ENCODE measurements at places on chromosomes 7 and 10.

GRCh38 chr7:135012229-135012628, 25.9 kb downstream of the AGBL3 start:
- DNase-seq = no peak

GRCh38 chr7:130958846-130959245, 224.8 kb upstream of the KLF14 start:
- DNase-seq = no peak

- no peak for DNase-seq
Observed at GRCh38 chr10:107230887-107231286, 66.4 kb upstream of the SORCS1 start.

GRCh38 chr7:156173346-156173745, 361.1 kb upstream of the SHH start:
- no peak for DNase-seq

DNA sequence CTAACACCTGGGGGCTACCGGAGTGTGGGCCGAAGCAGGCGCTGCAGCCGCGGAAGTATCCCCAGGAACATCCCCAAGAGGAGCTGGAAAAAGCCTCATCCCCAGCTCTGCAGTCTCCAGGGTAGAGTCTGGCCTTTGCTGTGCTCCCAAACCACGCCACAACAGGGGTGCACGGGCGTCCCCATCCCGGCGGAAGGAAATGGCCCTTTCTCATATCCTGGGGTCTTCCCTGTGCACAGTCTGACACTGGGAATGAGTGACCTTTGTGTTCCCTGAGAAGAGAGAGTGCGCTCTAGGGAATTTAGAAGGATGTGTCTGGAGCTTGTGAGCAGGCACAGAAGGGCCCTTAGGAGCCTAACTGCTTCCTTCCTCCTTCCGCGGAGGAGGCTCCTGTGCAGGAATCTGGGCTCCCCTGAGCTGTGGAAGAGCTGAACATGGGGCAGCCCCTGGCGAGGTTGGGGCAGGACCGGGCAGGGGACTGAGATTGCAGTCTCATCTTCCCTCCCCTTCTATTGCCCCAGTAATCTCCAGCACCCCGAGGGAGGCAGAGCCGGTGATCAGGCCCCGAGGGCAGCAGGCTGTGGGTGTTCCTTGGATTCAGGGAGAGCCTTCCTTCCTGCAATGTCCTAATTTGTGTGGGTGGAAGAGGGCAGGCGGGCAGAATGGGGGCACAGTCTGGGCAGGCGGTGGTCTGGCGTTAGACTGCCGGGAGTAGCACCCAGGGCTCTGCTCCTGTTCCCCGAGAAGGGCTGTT, 1.3 kb downstream of the REPIN1 start:
- peak; percentile 32 for DNase-seq

- DNase-seq = no peak
Observed at GRCh38 chr7:101235522-101235921, 2.1 kb downstream of the CLDN15 start.

DNA sequence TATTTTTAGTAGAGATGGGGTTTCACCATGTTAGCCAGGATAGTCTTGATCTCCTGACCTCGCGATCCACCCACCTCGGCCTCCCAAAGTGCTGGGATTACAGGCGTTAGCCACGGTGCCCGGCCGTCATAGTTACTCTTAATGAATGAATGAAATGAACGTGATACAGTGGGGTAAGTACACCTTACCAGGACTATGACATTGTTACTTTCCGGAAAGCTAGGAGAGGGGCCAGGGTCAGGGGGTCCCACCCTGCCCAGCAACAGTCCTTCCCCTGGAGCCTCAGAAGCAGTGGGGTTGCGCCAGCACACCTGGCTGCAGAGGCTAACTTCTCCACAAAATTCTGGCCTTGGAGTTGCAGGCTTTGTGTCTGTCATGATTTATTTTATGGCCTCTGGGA, 21.4 kb downstream of the VSTM4 start:
- no peak for DNase-seq

GRCh38 chr10:133357285-133358161, at the start of gene FUOM:
TSS of gene FUOM (minus strand) at chr10:133358019. CDS start at chr10:133358007, 12 bp downstream.
- DNase-seq = peak; percentile 46

GRCh38 chr7:129845972-129846327, 106.8 kb downstream of the UBE2H start:
- peak; percentile 87 for DNase-seq

DNA sequence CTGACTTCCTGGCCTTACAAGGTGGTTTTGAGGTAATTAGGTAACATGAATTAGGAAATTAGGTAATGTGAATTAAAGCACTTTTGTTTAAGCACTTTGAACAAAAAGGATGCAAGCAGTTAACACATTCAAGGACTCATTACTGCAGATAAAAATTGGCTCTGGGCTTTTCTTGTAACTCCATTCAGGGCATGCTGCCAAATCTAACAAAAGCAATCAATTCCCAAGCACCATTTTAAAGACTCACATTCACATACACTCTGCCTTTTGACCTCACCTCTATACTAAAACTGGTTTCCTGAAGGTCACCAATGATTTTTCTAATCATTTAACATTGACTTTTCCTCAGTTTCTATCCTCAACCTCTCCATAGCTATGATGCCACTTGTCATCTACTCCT, 251.2 kb upstream of the RHOBTB1 start:
- no peak for DNase-seq

DNA sequence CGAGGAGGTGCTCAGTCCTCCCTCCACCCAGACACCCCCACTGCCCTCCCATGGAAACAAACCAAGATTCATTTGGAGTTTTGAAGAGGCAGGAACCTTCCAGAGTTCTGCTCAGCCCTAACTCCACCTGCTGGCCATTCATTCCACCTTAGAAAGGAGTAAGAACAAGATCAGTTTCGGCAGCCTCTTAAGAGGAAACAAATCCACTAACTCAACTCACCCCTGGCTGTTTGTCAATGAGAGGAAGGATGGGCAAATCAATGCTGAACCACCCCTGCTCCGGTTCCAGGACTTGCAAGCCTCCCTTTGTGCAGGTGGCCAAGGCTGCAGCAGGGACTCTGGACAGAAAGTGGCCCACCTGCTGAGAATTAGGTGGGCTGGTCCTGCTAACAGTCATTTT, 26.2 kb downstream of the CCDC3 start:
- no peak for DNase-seq

GRCh38 chr7:7746458-7746857, 28.1 kb upstream of the RPA3 start:
- DNase-seq = no peak

DNA sequence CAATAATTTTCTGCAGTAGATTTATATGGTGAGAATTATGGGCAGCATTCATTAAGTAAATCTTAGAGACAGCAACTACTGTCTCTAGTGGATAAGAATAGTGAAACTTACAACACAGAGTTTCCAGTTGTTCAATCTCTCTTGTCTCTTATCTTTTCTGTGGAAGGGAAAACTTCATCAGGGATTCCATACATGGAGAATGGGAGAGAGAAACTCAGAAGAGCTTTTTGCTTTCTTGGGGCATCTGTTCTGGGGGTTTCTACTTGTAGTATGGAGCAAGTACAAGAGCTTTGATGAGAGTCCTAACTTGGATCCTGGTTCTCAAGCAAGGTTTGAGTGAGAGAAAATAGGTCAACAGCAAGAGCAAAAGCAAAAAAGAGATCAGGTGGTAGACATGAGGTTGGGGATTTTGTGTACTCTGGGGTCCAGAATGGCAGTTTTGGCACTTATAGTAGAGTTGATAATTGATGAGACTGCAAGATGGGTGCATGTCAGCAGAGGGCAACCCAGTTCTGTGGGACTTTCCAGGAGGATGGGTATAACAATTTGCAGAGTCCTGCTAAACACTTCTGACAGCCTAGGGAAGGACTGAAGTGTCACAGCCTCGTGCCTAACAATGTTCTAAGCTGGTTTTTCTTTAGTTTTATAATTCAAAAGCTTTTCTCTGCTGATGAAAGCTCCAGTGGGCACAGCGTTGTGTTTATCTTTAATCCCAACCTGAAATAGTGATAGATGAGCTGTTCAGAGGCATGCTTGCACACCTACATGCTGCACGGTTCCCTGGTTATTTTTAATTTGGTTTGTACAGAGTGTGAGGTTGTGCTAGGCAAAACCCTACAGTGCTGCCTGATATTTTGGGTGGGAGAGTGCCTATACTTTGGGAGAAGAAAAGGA, 32.0 kb upstream of the STRIP2 start:
- DNase-seq = peak; percentile 16

GRCh38 chr10:133279326-133280226, 2.9 kb upstream of the ADAM8 start:
- no peak for DNase-seq

DNA sequence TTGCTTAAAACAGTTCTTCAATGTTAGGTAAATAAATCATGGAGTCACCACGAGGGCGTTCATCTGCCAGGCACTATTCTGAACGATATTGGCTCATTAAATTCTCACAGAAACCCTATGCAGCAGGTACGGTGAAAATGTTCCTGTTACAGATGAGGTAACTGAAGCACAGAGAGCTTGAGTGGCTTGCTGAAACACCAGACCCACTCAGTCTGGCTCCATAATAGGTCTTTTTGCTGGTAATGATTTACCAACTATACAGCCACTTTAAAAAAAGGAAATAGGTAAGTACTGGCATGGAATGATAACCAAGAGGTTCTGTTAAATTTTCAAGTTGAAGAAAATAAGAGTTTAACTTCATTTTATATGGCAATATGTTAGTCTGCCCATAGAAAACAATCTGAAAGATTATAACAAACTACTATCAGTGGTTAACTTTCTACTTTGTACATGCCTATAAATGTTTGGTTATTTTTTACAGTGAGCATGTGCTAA, 1.3 kb upstream of the TM9SF3 start:
- DNase-seq = peak; percentile 73

DNA sequence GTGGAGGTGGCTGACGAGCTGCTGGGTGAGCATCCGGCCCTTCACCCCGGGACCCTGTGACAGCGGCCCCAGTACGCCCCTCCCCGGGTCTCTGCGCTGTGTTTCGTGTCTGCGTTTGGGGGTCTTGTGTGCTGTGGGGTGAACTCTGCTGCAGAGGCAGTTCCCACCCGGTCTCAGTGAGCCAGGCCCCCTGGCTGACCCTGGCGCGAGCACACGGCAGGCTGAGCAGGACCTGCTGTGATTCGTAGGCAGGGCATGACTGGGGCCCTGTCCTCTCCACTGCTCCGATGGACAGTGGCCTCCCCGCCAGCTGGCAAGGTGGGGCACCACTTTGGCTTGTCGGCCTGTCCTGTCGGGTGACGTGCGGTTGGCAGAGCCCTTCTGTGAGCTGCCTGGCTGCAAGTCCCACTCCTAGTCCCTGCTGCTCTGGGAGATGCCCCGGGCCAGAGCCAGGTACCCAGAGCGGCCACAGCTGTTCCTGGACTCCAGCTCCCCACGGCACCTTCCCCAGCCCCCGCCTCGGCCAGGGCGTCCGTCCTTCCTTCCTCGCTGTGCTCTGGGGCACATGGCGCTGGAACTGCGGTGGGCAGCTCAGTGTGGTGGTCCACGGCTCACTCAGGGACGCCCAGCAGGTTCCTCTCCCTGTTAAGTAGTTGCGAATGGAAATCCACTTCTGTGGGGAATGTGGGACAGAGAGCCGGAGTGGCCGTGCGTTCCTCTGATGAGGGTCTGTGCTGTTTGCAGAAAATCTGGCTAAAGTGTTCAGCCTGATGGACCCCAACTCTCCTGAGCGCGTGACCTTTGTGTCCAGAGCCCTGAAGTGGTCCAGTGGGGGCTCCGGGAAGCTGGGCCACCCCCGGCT, 10.5 kb downstream of the GET4 start:
- no peak for DNase-seq

- DNase-seq = no peak
Observed at GRCh38 chr10:8323428-8324054, 269.1 kb downstream of the GATA3 start.

DNA sequence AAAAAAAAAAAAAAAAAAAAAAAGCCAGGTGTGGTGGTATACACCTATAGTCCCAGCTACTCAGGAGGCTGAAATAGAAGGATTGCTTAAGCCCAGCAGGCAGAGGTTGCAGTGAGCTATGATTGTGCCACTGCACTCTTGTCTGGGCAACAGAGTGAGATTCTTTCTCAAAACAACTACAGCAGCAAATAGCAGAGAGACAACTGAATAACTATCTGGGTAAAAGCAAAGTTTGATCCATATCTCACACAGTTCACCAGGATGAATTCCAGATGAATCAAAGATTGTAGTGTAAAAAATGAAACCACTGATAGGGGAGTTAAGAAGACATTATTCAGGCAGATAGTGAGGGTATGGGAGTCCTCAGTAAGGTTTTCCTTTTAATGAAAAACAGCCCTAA, 11.4 kb upstream of the NUB1 start:
- DNase-seq = no peak

DNA sequence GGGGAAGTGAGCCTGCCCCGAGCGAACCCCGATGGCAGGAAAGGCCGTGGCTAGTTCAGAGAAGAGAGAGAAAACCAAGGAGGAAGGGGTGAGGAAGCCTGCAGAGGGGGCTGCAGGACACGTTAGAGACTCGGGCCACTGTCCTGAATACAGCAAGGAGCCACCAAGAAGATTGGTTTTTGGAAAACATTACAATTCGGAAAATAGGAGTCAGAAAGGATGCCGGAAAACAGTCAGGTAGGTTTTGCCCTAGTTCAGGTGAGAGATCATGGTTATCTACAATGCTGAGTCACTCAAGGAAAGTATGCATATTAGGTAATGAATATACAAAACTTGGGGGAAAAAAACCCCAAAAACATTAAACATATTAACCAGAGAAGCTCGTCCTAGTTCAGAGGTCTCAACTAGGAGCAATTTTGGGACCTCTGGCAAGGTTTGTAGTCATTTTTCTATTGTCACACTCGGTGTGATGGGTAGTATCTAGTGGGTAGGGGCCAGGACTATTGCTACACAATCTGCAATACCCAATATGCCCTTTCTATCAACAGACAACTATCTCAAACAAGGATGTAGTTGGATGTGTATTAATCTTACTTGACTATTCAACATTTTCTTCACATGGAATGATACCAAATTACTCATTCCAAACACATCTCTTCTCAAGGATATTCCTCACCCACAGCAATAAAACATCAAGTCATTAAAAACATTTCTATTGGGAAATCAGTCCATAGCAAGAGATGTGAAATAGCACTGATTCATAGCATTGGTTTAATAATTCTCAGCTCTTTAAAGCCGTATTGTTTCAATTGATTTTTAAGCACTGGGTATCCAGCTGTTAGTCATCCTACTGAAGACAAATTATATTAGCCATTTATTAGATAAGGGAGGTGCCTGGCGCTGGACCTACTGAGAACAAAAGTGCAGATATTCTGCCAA, 74.4 kb upstream of the RSU1 start:
- peak; percentile 98 for DNase-seq

GRCh38 chr10:56028298-56029132, 332.5 kb downstream of the ZWINT start:
- no peak for DNase-seq

GRCh38 chr7:150631084-150631826, 930 bp downstream of the GIMAP6 start:
- no peak for DNase-seq

All from kidney tubule cell (primary cell).